Amniotic epithelial cell (primary cell): ENCODE measurements at places on chromosomes 5 and 9.
A peak's percentile ranks its signal among the peaks of the same experiment; 100 is the strongest.

GRCh38 chr9:27365707-27366376, 68.9 kb upstream of the EQTN start:
- peak; percentile 85 for DNase-seq

DNA sequence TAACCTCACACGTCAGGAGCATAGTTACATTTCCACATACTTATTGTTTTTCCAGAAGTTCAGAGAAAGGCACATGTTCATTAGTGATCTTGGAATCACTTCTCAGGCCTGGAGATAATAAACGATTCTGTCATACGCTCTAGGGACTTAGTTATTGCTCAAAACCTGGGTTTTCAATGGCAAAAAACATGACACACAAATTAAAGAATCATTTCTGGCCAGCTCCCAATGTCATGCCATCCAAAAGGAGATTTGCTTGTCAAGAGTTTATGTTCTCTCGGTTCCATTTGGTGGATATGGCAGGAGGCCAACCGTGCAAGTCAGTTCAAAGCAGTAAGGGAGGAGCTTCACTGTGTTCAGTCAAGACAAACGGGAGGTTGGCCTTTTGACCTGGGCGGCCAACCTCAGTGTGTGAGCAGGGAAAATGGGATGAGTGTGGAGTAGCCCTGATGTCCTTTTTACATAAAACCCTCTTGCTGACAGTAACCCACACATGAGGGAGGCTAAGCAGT, 123.4 kb downstream of the NXNL2 start:
- DNase-seq: peak; percentile 29

- DNase-seq: peak; percentile 65
Measured at GRCh38 chr5:95664204-95664786, 17.7 kb downstream of the RFESD start.

DNA sequence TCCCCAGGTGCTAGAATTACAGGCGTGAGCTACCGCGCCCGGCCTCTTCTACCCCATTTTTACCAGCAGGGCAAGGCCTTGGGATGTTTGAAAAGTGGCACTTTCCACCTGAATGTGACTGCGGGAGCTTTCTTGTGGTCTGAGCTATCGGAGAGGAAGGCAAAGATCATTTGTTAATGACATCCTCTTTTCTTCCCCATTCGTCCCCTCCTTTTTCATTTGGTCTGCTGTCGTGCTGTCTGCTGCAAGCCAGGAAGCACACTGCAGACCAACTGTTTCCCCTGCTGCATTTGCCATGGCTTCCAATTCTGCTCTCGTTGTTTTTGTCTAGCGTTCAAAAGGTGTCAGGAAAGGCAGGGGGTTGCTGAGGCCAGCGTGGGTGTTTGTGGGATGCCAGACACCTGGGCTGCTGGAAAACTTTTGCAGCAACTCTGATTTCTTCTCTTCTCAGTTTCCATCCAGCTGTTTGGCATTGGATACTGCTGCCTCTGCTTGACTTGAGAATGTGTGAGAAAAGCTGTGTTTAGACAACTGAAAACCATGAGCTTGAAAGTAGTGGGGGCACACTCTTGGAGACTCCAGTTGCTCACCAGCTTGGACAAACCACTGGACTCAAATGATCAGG, 196.4 kb upstream of the MSX2 start:
- DNase-seq: no peak

DNA sequence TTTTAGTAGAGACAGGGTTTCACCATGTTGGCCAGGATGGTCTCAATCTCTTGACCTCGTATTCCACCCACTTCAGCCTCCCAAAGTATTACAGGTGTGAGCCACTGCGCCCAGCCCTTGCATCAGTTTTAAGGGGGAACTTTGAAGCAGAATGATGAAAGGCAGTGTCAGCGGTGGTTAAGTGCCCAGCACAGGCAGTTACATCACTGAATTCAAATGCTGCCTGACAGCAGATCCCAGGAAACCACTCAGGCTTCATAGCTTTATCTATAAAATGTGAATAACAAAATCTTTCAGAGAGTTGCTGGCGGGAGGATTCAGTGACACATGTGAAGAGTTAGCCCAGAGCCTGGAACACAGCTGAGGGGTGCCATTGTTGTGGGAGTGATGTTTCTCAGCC, 26.5 kb downstream of the FGF1 start:
- peak; percentile 64 for DNase-seq

- no peak for DNase-seq
Measured at GRCh38 chr5:93336330-93337110, 244.5 kb downstream of the NR2F1-AS1 start.

DNA sequence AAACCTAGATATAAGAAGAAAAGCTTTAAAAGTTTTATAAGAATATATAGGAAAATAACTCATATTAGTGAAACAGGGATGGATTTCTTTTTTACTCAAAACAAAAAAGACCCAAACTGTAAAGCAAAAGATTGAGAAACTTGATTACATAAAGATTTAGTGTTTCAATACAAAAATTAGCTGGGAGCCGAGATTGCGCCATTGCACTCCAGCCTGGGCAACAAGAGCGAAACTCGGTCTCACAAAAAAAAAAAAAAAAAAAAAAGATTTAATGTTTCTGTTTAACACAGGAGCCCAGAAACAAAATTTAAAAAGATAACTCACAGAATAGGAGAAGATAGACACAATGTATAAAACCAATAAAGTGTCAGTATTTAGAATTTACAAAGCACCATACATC, 45.2 kb downstream of the CDC14B start:
- DNase-seq: peak; percentile 23

GRCh38 chr9:18569941-18570630, 96.1 kb downstream of the ADAMTSL1 start:
- DNase-seq: no peak

GRCh38 chr5:44048276-44048984, 340.8 kb downstream of the FGF10 start:
- no peak for DNase-seq

- DNase-seq: no peak
Measured at GRCh38 chr9:16411311-16411710, 459.2 kb downstream of the BNC2 start.

DNA sequence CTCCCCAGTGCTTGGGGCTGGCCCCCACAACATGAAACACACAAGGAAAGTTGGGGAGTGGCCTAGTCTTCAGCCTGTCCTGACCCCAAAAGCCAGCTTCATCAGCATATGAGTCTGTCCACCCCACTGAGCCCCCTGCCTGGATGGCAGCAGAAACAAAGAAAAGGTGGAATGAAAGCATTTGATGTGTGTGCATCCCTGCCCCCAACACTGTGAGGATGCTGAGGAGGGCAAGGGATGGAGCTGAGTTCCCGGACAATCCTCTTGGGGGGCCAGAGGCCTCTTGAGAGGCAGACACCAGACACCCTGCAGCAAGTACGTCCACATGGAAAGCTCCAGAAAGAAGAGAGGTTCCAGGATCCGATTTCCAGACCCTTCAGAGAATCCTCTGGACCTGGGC, 113.5 kb upstream of the PPP1R26 start:
- DNase-seq: no peak

DNA sequence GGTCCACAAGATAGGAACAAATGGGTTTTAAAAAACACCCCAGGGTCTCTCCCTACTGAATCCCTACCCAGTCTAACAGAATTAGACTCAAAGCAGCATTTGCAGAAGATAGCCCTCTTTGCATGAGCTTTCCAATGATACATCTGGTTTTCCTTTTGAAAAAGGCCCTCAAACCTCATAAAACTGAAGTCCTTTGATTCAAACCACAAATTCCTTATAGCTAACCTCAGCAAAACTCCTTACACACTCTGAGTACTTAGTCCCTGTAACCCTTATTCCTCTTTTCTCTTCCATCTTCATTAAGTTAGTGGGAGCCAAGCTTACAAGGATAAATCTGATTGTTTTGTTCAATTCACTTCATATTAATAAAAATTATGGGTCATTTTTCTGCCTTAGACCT, 90.5 kb upstream of the TNC start:
- peak; percentile 66 for DNase-seq

- no peak for DNase-seq
Measured at GRCh38 chr5:80656425-80656824, 1.6 kb upstream of the DHFR start.

DNA sequence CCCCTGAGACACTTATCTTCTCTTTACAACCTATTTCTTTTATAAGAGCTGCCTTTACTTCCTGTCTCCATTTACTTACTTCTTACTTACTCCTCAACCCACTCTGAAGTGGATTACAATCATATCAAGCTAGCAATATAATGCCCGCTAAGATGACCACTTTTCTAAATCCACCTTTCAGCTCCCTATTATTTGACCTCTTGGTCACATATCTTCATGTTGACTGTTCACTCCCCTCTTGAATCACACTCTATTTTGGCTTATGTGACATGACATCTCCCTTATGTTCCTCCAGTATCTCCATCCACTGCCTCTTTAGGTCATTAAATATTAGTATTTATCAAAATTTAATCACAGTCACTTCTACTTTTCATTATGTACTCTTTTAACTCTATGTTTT, 255.3 kb upstream of the TRPC7 start:
- no peak for DNase-seq

DNA sequence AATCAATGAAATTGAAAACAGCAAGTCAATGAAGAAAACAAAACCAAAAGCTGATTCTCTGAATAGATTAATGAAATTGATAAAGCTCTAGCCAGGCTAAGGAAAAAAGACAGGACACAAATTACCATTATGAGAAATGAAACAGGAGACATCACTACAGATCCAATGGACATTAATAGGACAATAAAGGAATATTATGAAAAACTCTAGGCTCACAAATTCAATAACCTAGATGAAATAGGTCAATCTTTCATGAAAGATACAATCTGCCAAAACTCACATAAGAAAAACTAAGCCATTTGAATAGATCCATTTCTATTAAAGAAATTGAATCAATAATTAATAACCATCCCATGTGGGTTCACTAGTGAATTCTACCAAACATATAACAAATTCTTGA, 37.3 kb downstream of the TTC23L start:
- DNase-seq: no peak

GRCh38 chr9:91102269-91102668, 259.4 kb downstream of the AUH start:
- no peak for DNase-seq

GRCh38 chr5:121608826-121609225, 242.9 kb upstream of the FTMT start:
- DNase-seq: no peak

GRCh38 chr9:137189297-137190295, 1.1 kb downstream of the SSNA1 start:
- no peak for DNase-seq

DNA sequence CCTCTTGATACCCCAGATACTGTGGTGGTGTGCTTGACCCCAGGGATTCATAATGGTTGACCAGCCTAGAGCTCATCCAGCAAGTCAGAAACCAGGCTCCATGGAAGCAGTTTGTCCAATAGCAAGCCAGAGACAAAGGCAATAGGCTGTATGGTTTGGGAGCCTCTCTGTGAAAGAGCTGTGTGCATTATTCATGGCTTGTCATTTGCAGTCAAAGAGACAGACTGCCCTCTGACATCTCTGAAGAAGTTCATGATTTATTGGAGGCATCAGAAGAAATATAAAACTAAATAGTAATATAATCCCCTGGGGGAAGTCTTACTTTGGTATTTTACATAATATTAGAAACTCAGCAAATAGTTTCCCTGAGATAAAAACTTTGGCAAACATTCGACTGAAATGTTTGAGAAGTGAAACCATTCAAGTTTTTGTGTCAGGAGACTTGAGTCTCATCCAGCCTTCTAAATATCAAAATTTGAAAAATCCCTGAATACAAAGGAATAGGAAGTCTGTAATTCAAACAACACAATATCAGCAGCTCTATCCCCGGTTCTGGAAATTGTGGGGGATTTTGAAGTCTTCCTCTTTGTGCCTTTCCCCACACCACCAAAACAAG, 250.3 kb downstream of the ZSWIM6 start:
- DNase-seq: peak; percentile 13

DNA sequence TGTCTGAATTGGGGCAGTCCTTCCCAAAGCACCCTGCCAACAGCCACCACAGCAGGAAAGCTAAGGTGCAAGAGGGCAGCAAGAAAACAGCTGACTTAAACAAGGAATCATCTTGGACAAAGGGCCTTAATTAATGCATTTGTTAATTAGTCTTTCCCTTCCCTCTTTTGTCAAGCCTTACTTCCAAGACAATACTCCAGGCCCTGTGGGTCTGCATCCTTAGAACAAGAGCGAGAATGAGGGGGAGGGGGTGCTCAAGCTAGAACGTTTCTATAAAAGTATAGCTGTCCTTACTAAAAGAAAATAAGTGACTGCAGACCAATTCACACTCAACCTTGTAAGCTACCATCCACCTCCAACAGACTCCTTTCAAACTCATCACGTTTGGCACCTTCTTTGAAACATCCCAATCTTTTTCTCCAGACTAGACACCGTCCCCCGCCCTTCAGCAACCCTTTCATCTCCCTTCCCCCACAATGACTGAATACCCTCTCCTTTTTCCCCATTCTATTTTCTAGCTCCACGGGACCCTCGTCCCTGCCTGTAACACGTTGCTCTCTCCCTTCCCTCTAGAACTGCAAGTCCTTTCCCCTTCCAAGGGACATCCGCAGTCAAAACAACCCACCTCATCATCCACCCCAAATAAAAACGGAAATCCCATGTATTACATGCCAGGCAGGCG, 85.7 kb upstream of the RNF38 start:
- DNase-seq: no peak

DNA sequence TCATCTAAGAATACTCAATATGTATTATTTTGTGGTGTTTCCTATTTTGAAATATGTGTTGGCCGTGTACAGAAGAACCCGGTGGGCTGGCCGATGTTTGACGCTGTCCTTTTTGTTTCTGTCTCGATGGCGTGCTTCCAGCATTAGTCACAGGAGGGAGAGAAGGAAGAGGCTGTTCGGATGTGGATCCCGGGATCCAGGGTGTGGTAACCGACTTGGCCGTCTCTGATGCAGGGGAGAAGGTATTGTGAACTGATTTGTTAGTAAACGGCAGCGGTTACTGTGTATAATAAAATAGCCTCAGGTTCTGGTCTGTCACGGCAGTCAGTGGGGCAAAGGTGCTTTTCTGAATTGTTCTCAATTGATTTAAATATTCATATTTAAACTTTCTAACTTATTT, 275.0 kb downstream of the ARHGEF28 start:
- peak; percentile 64 for DNase-seq

DNA sequence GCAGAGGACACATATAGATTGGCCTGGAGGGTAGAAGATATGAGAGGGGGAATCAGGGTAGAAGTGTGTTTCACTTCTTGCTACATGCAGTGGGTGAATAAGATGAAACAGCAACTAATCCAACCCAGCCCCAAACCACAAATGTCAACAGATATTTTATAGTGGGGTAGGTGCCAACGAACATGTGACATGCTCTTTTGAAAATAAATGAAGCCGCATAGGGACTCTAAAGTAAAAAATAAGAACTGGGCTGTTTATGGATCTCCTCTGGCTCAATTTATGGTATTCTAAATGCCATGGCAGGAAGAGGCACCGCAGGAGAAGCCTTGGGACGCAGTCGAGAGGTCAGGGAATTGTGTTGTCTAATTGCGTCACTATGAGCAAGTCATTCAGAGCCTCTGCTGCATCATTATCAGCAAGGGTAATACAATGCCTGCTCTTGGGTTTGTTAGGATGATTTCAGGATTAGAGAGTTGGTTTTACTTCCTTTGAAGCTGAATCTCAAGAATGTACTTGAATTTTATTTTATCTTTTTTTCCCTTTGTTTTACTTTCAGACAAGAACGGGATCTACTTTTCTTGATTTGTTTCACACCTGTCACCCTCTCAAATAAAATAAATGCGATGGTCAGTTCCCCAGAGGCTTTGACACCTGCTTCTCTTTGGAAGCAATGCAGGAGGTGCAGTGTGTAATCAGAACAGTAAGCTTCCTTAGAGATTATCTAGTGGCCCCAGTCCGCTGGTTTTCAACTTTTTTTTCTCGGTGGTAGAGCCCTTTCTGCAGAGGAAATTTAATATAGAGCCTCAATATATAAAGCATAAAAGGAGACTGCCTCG, 375.6 kb upstream of the CLINT1 start:
- no peak for DNase-seq

GRCh38 chr9:130414910-130415746, 29.6 kb upstream of the ASS1 start:
- DNase-seq: peak; percentile 70
